Stimulated activated CD4-positive, alpha-beta T cell treated with anti-CD3 and anti-CD28 coated beads, Interleukin-1b, Interleukin-23, amount 100 ng/mL, for 4 hours (primary cell): ENCODE measurements at places on chromosomes 13 and 19.

DNA sequence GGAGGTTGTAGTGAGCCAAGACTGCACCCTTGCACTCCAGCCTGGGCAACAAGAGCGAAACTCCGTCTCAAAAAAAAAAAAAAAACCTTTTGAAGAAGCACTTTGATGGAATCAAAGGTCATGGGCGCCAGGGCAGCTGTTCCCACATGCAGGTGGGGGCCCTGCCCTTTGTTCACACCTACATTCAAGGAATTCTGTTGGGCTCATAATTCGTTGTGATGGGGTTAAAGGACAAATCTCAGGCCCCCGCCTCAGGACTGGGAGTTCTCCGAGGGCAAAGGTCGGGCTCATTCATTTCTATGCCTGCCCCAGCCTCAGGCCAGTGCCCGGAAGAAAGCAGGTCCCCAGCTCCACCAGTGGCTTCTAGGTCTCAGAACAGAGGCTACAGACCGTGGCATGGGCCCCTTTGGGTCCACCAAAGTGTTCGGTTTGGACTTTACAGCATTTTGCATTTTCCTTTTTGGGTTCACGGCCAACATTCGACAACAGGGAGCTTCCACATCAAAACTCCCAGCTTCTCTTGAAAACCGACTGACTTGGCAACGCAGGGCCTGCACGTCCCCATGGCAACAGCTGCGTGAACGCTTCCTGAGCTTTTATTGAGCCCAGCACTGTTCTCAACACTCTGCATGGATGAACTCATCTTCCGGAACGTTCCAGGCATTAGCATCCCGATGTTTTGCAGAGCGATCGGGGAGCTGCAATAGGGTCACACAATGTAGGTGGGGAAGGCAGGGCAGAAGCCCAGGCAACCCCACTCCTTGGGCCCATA is 10.1 kb upstream of the GTF2F1 start:
- DNase-seq = no peak

DNA sequence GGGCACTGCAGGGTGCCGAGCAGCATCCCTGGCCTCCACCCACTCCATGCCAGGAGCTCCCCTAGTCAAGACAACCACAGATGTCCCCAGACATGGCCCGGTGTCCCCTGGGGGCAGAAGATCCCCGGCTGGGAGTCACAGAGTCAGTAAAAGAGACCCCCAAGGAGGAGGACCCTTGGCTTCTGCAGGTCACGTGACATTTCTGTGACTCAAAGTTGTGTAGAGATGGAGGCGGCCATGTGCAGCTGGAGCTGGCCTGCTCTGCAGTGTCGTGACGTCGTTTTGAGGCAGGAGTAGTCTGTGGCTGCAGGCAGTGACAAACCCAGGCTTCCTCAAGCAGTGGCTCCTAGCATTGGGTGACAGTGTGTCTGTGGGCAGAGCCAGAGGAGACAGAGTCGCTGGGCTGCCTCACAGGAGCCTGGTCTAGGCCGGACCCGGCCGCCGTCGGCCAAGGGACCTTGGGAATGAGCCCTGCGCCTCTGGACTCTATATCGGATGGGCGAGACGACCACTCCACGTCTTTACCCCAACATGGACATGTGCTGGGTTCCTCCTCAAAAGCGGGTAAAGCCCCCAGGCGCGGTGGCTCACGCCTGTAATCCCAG is 7.7 kb upstream of the DIRAS1 start:
- DNase-seq = no peak

DNA sequence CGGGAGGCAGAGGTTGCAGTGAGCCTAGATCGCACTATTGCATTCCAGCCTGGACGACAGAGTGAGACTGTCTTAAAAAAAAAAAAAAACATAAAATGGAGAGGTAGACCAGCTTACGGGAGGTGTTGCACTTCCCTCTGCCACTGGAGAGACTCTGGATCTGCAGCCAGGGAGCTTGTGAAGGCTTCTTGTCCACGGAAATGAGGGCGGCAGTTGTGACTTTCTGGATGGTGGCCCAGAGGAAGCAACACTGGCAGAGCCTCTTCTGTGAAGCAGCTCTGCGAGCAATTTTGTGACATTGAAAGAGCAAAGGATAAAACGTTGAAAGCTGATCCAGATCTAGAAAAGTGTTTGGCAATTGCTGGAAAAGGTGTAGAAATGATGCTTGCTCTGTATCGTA is 10.4 kb downstream of the SPINT2 start:
- DNase-seq = no peak

DNA sequence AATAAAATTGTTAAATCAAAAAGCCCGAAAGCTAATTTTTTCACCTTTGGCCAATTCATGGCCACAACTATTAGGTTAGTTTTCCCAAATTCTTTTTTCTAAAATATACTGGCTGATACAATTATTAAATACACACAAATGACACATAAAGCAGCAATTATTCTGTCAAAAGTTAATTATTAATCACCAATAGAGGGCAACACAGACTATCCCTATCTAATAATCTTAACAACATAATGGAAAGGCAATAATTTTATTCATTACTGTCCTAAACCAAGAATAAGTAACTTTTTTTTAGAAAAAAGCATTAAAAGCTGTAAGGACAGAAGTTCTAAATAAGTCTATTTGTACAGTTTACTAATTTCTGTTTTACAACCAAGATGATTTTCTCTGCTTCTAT is 51.7 kb downstream of the KATNAL1 start:
- no peak for DNase-seq

- no peak for DNase-seq
Observed at GRCh38 chr13:94342436-94343242, 136.8 kb downstream of the DCT start.

DNA sequence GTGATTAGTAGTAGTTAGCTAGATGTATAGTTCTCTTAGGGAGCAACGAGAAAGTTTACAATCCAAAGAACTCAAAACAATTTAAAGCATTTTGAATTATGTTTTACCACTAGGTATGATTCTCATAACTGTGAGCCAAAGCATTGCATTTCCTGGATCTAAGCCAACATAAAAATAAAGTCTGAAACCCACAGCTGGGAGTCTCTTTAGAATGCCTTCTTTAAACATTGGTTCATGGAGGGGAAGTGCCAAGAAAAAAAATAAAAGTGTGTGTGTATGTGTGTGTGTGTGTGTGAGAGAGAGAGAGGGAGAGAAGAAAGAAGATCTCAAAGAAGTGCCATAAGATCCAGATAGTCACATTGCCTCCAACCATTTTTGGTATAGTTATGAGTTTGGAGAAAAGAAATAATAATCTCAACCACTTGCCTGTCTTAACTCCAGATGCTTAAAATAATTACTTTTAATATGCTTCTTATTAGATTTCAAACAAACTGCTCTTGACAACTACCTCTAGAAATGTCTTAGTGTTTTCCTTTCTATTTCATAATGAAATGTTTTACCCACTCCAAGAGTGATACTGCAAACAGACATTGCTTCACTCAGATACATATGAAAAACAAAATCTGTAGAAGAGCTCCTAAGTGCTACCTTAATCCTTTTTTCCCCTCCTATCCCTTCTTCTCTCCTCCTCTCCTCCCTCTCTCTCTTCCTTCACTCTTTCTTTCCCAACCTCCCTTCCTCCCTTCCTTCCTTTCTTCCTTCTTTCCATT is 554.1 kb downstream of the KCTD12 start:
- no peak for DNase-seq

- DNase-seq = no peak
Observed at GRCh38 chr13:25990801-25991200, 61.0 kb downstream of the SHISA2 start.
